NCI-H1436 (cell line): ENCODE measurements at places on chromosomes 2 and 18.

GRCh38 chr2:238839428-238839827, 8.5 kb upstream of the TWIST2 start:
- no peak for DNase-seq

DNA sequence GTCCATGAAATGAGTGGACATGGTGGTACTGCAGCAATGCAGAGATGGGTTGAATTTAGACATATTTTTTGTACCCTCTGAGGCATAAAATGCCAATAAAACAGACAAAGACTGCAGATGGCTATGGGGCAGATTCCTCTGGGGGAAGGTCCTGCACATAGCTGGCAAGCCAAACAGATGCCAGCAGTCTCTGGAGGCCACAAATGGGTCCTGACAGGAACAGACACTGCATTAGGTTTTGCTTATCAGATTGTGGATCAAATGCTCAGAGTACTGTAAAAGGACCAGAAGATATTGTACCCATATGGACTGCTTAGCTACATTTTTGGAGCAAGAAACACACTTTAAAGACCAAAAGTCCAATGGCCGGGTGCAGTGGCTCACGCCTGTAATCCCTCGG, 40.9 kb upstream of the ORC2 start:
- no peak for DNase-seq

GRCh38 chr2:63975437-63976124, 43.6 kb downstream of the VPS54 start:
- no peak for DNase-seq

DNA sequence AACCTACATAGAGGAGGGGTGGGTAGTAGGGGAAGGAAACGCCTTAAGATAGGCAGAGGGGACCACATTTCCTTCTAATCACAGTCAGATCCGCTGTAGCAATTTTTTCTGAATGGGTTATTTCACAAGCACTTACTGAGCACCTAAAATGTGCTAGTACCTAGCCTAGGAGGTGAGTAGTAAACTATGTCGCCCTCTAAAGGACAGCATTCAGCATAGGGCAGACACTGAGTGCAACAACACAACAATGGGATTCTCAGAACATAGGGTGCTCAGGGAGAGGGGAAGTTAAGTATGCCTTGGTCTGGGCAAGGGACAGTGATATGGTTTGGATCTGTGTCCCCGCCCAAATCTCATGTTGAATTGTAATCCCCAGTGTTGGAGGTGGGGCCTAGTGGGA, 166.1 kb upstream of the RAB6C start:
- no peak for DNase-seq

- DNase-seq: no peak
These were observed 238.5 kb upstream of the FBXO11 start for GRCh38 chr2:48144777-48145176.

DNA sequence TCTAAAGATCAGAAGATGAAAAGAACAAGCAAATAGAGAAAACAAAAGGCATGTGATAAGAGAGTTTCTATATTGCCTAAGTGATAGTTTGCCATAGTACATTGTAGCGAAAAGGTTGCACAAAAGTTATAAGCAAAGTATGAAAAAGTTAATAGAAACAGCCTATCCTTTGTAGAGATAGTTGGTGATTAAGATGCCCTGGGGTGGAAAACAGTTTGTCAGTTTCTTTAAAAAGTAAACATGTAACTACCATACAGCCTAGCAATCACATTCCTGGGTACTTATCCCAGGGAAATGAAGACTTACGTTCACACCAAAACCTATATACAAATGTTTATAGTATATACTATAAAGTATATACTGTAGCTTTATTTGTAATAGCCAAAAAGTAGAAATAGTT, 16.9 kb upstream of the DAPL1 start:
- no peak for DNase-seq

DNA sequence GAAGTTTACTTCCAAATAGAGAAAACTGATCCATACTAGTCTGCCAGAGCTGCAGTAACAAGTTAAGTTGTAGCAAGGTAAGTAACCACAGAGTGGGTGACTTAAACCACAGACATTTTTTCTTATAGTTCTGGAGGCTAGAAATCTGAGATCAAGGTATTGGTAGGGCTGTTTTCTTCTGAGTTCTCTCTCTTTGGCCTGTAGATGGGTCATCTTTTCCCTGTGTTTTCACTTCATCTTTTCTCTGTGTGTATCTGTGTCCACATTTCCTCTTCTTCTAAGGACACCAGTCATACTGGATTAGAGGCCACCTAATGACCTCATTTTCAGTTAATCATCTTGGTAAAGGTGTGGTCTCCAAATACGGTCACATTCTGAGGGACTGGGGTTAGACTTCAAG, 142.9 kb upstream of the MEX3C start:
- no peak for DNase-seq

DNA sequence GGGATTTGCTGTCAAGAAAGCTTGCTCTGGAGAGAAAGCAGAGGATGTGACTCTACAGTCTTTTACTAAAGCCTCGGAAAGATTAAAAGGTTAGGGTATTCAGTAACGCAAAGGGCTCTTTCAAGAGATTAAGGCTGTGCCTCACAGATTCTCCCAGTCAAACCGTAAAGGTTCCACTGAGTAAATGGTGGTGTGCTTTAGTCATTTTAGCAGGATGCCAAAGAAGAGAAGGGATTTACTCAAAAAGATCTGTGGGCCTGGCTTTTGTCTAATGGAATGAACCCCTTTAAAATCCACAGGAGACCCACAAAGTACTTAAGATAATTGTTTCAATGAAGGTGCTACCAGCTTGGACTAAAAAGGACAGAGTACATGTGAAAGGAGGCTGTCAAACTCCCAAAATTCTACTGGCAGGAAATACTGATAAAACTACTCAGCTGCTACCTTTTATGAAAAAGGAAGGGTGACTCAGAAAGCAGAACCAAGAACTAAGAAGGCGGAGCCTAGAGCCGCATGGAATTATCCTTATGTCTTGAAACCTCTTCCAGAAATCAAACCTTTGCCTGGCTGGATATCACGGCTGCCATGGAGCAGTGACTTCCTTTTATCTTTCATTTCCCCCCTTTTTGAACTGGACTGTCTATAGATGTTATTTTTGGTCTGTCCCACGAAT, 670.2 kb upstream of the ZEB2 start:
- no peak for DNase-seq

DNA sequence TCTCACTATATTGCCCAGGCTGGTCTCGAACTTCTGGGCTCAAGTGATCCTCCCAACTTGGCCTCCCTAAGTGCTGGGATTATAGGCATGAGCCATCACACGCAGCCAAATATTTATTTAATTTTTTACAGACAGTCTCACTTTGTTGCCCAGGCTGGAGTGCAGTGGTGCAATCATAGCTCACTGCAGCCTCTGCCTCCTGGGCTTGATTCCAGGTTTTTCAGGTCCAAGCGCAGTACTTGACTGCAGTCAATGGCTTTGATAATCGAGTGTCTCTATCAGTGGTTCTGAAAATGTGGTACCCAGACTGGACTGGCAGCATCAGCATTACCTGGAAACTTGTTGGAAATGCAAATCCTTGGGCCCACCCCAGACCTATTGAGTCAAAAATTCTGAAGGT, 63.1 kb downstream of the PLB1 start:
- DNase-seq: no peak

GRCh38 chr18:51070545-51070944, 40.5 kb downstream of the SMAD4 start:
- DNase-seq: no peak

GRCh38 chr2:65437392-65438135, 5.2 kb upstream of the SPRED2 start:
- DNase-seq: no peak

- no peak for DNase-seq
These were observed 9.5 kb downstream of the NFATC1 start for GRCh38 chr18:79405019-79405780.

DNA sequence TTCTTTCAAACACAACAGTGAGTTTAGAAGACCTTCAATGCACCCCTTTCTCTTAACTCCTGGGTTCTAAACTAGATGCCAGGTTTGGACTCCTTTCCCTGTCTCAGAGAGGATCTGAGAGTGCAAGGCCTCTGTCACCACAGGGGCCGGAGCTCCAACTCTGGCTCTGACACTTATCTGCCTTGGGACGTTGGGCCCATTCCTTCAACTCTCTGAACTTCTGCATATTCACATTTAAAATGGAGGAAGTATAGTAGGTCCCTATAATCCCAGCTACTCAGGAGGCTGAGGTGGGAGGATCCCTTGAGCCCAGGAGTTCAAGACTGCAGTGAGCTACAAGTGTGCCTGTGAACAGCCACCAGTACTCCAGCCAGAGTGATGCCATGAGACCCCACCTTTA, 44.1 kb upstream of the ZFP36L2 start:
- no peak for DNase-seq

DNA sequence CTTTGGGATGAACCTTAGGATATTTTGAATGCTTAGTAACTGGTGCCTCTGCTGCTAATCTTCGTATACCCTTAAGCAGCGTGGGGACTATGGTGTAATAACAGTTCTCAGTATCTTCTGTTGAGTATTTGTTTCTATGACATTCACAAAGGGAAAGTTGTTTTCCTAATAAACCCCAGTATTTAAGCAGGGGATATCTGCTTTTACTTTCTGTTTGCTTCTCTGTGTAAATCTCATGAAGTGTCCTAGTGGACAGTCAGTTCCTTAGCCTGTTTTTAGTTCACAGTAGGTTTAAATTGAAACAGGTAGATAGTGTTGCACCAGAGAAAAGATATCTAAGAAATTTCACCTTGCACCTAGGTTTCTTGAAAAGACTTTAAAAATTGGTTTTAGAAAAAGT, 14.9 kb downstream of the KIAA1328 start:
- DNase-seq: no peak

DNA sequence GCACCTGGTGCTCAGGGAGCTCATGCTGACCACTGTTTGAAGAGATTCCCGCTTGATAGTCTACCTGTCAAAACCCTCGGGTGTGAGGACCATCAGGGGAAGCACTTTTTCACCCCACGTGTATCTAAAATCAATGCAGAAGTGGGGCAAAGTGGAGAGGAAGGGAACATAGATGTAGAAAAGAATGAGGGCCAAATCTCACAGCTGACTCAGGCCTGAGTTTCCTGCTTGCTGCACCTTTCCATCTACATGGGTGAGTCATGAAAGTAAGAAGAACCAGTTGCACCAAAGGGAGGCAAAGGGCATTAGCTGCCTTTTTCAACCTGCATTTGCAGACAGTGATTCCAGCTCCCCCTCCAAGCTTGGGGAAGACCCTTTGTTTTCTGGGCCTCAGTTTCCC, 100.2 kb upstream of the MYCN start:
- DNase-seq: no peak

- DNase-seq: no peak
These were observed 46.5 kb downstream of the UNC50 start for GRCh38 chr2:98654699-98655495.

DNA sequence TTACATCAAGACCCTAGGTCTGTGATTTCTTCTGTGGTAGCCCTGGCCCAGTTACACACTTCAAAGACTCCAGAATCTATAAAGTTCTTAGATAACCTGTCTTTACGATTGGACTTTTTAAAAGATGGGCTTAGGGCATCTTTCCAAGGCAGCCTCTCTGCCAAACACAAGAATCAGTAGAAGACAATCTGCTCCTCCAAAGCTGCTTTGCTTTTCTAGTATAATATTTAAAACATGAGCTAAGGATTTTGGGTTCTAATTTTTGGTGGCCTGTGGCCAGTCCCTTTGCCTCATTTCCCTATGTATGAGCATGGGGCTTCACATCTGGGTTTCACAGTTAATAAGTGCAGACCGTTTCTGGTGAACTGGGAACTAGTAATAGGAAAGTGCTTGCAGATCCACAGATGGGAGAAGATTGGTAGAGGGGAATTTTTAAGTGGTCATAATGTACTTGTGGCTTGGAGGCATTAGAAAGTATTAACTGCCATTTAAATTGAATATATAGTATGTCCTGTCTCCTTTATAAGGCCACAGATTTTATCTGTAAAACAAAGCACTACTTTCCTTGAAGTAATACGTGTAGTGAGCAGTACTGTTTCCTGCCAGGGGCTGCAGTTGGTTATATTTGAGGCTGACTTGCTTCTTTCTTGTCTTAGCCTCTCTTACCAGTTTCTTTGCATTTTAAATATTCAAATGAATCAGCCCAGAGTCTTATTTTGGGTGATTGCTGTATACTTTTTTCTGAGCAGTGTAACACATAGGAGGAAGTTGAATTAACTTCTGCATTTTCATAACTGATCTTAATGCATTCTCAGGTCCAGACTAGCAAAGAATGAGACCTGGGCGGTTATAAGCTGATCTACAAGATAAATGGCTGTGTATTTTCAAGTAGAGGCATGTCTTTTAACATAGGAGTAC, 1.5 kb downstream of the ARPC2 start:
- no peak for DNase-seq

DNA sequence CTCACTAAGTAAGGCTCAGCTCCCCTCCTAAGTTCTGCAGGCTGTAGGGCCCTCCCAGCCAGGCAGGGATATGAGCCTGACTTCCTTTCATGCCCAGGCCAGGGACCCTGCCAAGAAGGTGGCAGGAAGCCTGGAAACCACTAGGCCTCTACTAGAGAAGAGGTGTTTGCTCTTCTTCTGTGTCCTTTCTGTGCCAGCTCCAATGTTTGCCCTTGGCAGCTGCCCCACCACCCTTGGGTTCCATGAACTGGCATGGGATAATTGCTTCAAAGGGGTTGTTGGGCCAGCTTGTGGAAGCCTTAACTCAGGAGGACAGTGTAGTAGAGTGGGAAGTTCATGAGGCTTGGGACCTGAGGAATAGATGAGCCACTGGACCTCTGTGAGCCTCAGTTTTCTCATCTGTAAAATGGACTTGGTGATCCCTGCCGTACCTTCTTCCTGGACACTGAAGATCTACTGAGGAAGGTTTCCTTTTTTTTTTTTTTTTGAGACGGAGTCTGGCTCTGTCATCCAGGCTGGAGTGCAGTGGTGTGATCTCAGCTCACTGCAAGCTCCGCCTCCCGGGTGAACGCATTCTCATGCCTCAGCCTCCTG, 3.9 kb downstream of the SLC35F6 start:
- no peak for DNase-seq

DNA sequence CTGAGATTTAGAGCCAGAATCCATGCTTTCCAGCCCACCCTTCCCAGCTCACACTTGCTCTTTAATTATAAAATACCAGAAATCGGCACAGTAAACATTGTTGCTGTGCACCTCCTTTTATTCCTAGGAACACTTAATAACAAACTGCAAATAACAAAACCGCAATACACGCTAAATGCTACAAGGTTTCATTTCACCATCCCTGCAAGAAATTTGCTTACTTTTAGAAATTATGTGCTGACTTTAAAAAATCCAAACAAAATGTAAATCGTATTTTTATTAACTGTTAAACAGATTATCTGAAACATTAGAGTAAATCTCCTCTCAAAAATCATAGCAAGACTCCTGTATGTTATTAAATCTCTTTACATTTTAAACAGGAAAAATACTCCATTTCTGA, 79.3 kb downstream of the TCF4 start:
- no peak for DNase-seq

DNA sequence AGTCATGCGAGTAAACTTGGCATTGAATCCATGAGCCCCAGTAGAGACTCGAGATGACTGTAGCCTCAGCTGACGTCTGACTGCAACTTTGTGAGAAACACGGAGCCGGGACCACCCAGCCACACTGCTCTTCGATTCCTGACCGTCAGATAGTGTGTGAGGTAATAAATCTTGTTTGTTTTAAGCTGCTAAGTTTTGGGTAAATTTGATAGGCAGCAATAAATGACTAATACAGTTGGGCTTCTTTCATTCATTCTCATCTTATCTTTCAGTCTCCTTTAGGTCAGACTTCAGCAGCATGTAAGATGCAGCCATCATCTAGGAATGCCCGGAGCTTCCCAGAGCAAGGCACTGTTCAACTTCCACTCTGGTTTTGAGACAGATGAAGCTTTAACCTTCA, 8.0 kb upstream of the KLHL29 start:
- DNase-seq: no peak

GRCh38 chr2:169895294-169895985, 68.2 kb downstream of the UBR3 start:
- no peak for DNase-seq
